Stimulated activated CD8-positive, alpha-beta memory T cell treated with anti-CD3 and anti-CD28 coated beads, Interleukin-12 subunit alpha, Interleukin-12 subunit beta, amount 100 ng/mL, for 4 hours (primary cell): ENCODE measurements at places on chromosomes 5 and 9.

DNA sequence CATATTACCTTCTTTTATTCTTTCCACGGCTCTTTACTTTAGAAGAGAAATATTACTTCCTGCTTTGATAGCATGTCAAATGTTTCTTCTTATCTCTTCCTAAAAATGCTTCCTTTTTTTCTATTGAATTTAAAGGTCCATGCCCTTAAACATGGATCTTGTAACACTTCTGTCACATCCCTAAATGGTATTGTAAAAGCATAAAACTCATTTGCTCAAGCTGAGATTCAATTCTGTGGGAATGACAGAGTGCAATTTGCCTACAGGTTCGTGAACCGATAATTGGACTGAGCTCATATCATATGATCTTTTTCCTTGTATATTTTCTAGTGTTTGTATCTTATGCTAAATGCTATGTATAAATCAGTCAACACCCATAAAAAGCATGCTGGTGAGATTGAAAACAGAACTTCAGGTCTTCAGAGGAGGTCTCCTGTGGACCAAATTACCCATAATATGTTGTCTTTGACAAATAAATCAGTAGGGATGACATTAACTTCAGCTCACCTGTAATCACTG is 429.3 kb downstream of the TMEM232 start:
- DNase-seq: no peak

- DNase-seq: no peak
These were observed 102.2 kb downstream of the SNX18 start for GRCh38 chr5:54619731-54620130.

DNA sequence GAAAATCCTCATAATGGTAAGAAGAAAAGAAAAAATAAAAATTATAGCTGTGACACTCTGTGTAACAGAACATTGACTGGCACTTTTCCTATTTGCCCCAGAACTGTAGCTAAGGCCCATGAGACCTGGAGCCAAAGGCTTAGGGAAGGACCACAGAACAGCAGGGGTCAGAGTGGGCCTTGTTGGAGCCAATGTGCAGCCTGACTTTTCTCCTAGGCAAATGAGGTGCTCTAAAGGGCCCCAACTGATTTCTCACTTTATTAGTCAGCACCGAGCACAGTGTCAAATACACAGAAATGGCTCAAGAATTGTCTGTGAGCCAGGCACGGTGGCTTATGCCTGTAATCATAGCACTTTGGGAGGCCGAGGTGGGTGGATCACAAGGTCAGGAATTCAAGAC is 4.0 kb upstream of the MEGF9 start:
- no peak for DNase-seq

DNA sequence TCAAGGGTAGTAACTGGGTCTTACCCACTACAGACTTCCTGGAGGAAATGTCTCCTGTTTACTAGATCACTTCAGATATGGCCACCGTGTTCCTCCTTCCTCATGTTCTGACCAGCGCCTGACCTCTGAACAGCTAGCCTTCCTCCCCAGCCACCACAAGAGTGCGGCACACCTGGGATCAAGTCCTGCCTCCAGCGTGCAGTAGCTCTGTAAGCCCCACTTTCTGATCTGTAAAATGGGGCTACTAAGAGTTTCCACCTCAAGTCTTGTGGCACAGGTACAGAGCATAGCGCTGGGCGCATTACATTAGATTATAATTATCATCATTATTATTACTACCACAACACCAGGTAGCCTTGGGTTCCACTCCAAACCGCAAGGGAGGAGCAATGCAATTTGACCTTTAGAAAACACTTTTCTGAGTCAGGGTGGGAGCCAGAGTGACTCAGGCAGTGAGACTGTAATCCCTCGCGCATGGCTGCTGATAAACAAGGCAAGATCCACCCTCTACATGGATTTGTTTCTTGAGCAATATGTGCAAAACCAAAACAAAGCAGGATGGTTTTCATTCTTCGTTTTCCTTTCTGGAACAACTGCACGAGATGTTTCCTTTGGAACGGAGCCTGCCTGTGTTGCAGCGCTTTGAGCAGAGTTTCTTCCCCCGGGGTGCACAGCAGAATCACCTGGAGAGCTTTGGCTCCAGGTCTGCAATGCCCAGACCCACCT is 65.0 kb upstream of the ANGPTL2 start:
- no peak for DNase-seq

DNA sequence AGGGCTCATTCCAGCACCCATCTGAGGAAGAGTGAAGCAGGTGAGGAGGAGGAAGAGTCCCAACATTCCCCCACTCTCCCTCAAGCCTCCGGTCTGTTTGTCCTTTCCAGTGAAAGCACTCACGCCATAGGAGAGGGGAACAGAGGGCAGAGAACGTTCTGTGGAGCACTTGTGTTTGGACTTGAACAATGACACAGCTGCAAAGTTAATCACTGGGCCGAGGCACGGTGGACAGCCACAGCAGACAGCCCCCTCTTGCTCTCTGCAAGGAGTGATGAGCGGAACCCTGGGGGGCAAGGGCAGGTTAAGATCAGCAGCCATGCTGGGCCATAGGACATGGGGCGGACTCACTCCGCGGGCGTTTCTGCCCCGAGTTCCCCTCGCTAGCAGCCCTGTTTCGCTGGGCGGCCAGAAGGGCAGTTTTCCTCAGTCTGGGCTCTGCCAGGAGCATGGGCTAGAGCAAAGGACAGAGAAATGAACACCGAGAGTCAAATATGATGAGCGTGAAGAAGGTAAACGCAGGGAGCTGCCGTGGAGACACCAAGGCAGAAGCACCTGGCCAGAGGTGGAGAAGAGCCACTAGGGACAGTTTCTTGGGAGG is 185.7 kb downstream of the GAPVD1 start:
- DNase-seq: no peak

- DNase-seq: no peak
These were observed 70.4 kb downstream of the ARRDC3 start for GRCh38 chr5:91312698-91313097.

DNA sequence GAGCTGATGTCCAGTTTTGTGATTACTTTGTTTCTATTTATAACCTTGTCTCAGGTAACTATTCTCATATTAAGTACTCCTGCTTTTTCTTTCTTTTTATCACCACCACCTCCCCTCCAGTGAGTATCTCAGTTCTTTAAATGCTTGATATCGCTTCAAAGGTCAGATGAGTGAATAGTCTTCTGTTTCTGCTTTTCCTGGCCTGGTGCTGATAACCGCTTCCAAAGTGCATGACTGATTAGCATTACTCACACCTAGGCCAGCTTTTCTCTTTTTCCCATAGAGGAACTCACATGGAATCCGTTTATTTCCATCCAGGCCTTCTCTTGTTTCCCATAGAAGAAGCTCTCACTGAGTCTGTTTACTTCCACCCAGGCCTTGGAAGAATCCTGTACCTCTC is 3.2 kb downstream of the SLC36A1 start:
- no peak for DNase-seq

GRCh38 chr5:130710596-130710995 is 454.5 kb downstream of the HINT1 start:
- no peak for DNase-seq

DNA sequence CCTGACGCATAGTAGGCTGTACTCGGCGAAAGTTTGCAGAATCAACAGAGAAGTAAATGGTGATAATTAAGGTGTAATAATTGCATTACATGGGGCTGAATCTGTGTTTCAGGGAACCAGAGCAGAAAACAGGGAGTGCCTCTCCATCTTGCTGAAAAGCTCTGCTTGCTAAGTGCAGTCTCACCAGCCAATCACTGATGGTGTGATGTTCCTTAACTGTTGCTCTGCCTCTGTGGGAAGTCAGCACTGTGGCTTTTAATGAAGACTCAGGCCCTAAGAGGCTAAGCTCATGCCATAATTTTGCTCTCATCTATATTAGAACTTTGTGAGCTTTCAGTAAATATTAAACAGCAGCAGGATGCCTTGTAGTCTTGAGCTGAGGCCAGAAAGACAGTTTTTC is 4.5 kb downstream of the PHF24 start:
- DNase-seq: no peak

- DNase-seq: no peak
These were observed 43.7 kb upstream of the ABL1 start for GRCh38 chr9:130791303-130791894.

DNA sequence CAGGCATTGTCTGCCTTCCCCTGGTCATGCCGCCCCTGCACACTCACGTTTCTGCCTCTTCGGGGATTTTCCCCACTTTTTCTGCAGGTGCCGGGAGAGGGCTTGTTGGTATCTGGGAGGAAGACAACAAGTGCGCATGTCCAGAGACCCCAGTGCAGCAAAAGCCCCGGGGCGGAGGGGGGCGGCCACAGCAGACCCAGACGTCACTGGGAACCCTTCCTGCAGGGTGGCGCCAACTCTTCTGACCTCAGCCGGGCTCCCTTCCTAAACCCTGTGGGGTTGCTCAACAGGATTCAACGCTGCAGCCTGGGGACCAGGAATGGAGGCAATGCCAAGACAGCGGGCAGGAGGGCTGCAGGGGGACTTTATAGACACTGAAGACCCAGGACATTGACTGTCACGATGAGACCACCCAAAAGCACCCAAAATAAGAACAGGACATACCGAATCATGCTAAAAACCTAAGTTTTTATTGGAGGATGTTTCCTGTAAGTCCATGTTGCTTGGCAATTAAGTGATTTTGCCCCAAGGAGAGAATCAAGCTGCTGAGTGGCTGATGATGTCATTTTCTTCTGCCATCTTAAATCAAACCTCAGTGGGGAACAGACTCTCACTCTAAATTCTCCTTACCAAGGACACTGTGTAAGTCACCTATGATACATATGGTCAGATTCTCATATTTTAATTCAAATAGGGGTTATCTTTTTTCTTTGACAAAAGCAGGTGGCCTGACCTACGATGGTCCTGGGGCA is 62.9 kb upstream of the SIMC1 start:
- no peak for DNase-seq

DNA sequence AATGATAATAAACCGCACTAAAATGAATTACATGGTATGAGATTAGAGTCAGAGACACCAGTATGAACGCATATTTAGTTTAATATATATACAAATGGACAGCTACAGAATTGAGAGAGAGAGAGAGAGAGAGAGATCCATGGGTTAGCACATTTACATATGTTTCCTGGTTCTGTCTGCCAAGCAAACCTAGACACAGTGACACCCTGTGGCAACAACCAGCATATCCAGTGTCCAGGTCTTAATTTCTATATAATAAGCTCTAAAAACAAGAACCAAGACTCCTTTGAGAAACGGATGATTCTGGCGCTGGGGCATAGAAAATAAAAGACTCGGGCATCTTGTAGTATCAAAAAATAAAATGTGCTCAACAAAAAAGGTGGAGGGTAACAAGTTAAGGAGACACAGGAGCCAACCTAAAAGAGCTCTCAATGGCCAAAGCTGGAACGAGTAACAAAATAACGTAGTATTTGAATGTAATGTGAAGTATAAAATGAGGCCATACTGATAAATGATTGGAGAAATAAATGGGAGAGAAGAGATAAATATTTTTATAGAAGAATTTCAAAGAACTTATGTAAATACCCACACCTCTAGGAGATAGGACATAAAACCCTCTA is 84.5 kb downstream of the RFX3 start:
- DNase-seq: no peak

DNA sequence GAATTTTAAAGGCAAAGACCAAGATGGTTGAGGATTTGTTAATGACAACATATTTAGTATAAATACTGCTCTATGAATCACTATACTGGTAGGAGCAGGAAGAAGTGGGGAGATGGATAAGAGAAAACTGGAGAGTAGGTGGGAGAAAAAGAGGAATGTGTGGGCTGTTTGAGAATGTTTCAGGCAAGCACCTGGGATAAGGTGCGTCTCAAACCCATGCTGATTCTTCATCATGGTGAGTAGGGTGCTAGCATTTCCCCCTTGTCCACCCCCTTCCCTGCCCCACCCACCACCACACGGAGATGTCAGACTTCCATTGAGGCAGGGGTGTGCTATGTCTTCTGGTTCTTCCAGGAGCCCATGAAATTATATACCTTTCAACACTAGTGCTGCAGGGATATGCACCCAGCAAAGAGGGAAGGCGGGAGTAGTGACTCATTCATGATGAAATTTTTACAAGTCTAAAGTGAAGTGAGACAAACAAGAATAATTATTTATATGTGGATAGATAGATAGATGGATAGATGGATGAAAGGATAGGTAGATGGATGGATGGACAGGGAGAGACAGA is 54.3 kb downstream of the MTX3 start:
- no peak for DNase-seq

DNA sequence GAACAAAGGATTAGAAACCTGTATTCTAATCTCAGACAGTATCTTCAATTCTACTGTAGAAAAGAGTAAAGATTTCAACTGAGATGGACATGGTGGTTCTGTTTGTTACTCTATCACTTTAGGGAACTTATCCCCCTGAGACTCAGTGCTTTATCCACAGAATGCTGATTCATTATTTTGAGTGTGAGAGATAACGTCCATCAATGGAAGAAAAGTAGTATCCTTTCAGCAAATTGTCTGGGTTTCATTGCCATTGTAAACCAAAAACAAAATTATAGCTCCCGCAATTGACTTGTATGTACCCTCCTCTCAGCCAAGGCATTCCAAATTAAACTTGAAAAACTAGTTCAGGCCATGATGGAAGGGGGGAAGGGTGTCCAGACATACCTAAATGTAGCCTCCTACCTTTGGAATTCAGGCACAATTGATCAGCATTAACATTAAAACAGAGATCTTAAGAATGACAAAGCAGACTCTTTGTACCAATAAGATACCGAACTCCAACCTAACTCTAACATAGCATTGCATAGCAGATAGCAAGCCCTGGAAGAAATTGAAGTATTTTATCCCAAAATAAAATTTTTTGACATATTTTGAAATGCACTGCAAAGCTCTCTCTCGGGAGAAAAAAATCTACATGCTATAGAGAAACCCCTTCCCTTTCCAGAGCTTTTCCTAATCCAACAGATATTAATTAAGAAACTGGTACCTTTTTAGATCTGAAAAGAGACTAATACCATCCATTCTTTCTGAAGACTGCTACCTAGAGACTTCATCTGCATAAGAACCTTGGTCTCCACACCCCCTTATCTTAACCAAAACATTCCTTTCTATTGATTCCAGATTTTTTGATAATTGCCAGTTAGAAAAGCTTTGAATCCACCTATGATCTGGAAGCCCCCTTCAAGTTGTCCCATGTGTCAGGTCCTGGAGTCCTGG is 1055.7 kb downstream of the PTPRD start:
- no peak for DNase-seq

DNA sequence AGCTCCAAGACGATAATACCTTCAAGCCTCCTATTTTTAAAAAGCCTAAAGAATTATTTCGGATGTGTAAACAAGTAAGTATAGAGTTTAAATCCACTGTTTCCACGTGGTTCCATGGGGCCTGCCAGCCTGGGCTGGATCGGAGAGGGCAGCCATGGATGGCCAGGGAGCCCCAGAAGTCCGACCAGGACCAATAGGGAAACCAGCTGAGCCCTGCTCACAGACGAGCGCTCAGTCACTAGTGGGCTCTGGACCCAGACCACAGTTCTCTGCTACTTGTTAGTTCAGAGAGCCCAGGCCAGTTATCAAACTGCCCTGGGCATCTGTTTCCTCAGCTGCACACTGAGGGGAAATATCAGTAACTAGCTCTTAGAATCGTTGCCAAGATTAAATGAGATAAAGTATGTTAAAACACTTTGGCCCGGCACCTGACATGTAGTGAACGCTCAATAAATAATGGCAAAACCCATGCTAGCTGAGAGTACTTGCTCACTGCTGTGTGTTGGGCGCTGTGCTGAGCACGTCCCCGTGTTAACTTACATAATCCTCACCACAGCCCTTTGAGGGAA is 124.8 kb downstream of the RGS3 start:
- DNase-seq: no peak
